NCI-H446 (cell line): ENCODE measurements at places on chromosomes 3 and 15.

- peak; percentile 69 for DNase-seq
Observed at GRCh38 chr15:40313531-40314398, 6.0 kb upstream of the PLCB2 start.

DNA sequence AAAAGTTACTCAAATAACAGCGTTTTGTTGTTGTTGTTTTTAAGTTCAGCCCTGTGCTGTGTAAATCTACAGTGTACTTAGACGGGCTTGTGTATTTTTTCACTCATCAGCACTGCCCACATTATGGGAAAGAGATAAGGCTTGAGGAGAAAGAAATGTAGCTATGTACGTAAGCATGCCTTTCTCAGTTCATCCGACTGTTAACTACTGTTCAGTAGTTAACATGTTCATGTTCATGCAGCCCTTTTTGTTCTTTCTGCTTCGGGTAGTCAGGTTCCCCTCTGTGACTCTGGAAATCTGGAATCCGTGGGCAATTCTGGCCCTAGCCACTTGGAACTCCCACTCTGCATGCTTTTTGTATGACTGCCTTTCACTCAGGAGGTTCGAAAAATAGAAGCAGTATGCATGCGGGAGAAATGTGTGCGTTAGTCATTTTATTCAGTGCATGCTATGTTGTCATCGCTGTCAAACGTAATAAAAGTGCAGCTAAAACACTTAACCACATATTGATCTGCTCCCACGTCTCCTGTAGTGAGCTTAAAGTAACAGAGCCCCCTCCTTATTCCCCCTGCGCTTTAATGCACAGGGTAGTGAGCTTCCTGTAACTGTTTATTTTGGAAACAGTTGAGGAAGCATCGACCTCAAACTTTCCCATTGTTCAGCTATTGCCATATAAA is 283.1 kb upstream of the NR2F2 start:
- no peak for DNase-seq

DNA sequence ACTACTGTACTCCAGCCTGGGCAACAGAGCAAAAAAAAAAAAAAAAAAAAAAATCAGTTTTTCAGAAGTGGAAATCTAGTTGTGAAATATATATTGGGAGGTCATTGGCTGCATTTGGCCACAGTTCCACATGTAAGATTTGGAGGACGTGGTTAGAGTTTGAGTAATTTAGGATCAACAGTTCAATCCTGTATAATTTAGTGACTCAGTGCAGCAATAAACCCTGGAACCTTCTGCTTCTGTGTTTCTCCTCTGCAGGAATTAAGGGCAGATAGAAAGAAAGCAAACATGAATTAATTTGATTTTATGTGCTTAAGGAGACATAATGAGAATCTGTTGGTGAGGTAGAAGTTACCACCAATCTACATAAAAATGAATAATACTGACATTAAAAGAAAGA is 347.0 kb downstream of the PTPRG start:
- DNase-seq, result no peak

GRCh38 chr3:21273259-21274025 is 477.6 kb downstream of the ZNF385D start:
- DNase-seq, result no peak

GRCh38 chr3:190543671-190544070 is 29.8 kb downstream of the IL1RAP start:
- no peak for DNase-seq

DNA sequence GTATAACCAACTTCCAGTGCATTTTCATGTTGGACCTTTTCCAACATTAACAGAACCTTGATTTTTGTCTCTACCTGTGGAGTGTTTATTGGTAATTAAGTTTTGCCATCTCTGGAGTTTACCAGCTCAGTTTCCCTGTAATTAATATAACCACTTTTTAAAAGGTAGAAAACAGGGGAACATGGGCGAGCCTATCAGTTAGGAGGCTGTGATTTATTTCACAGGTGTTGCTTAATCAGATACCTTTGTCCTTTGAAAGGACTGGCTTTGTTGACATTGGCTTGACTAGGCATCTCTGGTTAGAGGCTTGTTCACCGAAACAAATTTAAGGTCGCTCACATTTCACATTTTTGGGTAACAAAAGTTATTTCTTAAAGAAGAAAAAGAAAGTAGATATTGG is 622 bp downstream of the NAALADL2 start:
- DNase-seq, result no peak

GRCh38 chr3:52682016-52682415 is 3.7 kb downstream of the PBRM1 start:
- peak; percentile 22 for DNase-seq

GRCh38 chr3:124659175-124659574 is 71.1 kb upstream of the UMPS start:
- no peak for DNase-seq

GRCh38 chr3:114079761-114080160 is 23.2 kb downstream of the QTRT2 start:
- DNase-seq, result no peak

- no peak for DNase-seq
Observed at GRCh38 chr3:148366743-148367410, 330.8 kb upstream of the AGTR1 start.

- no peak for DNase-seq
Observed at GRCh38 chr3:129555616-129556357, 12.8 kb downstream of the H1-8 start.

DNA sequence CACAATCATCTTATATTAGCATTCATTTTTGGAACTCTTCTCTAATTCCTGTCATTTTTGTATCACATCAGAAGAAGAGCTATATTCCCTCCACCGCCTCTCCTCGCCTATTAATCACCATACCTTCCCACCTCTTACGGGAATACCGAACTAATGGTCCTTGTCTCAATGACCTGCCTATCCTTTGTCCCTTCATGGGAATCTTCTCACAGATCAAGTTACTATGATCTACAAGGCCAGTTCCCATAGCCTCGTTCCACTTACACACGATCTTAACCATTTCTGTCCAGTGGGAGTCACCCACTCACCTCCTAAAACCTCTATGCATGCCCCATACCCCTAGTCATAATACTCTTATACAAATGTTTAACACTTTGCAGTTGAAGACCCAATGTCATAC is 342.6 kb upstream of the TPRG1 start:
- DNase-seq, result no peak

GRCh38 chr15:41894791-41895463 is 1.1 kb upstream of the SPTBN5 start:
- DNase-seq, result peak; percentile 25

DNA sequence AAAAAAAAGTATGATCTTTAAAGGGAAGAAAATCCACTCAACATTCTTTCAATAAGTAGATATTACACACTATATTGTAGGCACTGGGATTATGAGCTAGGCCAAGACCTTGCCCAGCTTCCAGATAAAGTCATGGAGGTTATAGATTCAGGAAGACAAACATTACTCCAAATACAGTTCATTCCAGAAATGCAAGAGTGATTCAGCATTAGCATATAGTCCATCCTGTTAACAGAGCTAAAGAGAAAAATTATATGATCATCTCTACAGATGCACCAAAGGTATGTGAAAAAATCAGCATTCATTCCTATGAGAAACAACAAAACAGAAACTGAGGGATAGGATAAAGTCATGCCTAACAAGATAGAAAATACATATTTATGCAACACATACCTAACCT is 42.1 kb upstream of the NSMCE3 start:
- DNase-seq, result no peak

- DNase-seq, result no peak
Observed at GRCh38 chr3:154782151-154782550, 298.0 kb upstream of the MME start.

DNA sequence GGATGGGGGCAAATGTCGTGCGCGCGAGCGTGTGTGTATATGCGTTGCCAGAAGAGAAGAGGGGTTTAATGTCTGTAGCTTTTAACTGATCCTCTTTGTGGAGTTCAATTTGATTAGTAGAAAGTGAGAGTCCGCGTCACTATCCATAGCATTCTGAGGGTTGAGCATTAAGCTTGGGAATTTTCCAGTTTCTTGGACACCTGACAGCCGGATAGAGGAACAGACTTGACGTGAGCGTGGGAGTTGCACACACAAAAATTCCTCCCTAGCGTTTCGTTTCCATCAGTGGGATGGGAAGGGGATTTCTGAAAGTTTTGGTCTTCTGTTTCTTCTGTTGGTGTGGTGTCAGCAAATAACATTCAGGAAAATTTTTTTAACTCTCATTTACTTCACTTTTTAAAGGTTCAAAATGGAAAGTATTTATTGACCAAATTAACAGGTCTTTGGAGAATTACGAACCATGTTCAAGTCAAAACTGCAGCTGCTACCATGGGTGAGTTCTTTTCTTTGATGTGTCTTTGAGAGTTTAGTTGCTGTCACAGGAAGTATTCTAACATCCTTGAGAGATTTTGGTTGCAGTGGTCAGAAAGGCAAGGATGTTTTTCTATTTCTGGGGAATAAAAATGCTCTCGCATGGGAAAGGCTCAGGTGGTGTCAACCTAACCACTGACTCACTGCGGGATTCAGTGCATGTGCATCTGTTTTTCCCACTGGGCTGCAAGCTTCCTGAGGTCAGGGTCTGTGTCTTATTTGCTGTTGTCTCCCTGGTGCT is 841 bp downstream of the POGLUT1 start:
- DNase-seq, result no peak

- DNase-seq, result no peak
Observed at GRCh38 chr3:185927501-185928200, 10.2 kb downstream of the TRA2B start.

DNA sequence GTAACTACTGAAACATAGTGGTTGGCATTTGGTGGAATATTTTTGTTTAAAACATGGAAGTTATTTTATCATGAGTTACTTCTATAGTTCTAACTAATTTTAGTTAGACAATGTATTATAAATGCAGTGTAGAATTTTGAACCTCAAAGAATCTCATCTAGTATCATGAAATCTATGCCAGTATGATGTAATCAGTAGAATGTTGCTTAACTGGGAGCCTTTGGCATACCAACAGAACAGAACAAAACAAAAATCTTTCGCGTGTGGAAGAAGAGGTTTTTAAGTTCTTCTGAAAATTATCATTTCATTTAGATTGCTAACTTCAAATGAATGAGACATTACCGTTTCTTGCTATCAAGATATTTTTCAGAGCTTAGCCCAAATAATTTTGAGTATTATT is 98.4 kb upstream of the LRRFIP2 start:
- DNase-seq, result no peak

- DNase-seq, result no peak
Observed at GRCh38 chr3:25611193-25611592, 53.5 kb downstream of the TOP2B start.

- DNase-seq, result no peak
Observed at GRCh38 chr3:101850246-101851051, 1.1 kb downstream of the NFKBIZ start.

DNA sequence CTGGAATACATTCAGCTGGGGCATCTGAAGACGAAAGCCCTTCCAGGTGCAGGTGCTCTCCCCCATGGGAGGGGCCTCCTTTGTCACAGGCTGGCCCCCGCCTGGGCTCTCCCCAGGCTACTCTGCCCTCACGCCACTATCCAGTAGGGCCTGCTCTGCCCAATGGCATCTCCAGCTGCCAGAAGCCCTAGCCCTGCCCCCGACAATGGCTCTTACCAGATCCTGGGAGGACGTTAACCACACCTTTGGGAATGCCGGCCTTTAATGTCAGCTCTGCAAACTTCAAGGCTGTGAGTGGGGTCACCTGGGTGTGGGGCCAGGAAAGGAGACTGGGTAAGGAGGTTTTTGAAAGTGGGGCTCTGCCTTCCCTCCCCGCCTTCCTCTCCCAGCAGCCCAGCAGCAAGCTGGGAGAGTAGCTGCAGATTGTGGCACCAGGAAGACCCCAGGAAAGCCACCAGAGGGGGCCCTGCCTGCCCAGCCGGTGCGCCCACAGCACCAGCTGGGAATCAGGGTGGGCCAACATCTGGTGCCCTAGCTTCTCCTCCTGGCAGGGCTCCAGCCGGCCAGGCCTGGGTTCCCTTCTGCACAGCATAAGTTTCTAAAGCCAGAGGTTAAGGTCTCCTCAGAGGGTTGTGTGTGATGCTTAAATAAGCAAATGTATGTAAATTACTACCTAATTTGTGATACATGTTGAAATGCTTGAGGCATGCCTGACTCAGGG is 40.4 kb upstream of the SLC41A3 start:
- DNase-seq, result no peak

DNA sequence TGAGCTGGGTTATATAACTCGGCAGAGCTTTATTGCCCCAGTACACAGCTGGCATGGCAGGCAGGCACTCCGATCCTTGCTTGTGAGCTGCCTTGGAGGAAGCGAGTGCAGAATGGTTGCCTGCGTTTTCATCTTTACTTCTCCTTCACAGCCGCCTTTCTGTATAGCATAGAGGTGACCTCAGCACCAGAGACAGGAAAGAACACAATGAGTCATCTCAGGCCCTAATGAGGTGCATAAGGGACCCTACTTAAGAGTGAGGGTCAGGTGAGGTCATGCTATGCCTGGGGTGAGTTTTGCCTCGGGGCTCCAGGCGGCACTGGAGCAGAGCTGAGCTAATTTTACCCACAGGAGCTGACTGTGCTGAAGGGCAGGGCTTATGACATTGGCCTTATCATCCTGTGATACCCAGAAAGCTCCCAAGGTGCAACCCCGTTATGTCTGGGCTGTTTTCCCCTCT is 43.5 kb downstream of the LPP start:
- no peak for DNase-seq

DNA sequence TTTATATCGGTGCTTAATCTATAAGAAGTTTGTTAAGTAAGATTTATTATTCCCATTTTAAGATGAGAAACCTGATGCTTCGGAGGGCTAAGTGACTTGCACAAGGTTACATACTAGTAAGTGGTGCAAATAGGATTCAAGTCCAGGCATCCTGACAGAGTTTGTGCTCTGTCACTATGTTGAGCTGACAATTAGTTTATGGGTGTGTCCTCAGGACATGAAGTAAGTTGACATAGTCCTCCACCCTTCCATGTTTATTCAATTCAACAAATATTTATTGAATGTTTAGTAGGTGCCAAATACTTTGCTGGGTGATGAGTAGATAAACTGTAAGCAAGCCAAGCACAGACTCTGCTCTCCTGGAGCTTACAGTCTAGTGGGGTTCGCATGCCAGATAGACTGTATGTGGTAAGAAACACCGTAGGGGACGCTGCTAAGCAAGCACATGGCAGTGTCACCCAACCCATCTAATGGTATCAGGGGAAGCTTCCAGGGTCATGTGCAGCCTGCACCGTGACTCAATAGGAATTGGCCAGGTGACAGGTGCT is 342.7 kb upstream of the SATB1 start:
- no peak for DNase-seq

DNA sequence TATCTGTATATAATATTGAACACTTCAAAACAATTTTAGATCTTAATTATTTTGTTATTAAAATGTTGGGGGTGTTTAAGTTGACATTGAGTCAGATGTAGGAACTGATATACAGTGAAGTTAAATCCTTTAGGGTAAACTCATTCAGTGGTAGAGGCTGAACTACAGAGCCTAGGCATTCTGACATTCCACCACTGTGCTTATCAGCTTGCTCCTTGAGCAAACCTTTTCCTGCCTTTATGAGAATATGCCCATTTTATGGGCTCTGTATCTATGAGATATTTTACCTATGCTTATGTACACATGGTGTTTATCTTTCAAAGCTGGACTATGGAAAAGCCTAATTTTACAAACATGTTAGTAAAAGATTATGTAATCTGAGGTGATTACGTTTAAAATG is 407.5 kb downstream of the ZBTB20 start:
- DNase-seq, result no peak
